ENCODE measurements at places on chromosomes 5 and 9.
A peak's percentile ranks its signal among the peaks of the same experiment; 100 is the strongest.

GRCh38 chr9:70865471-70865870 is 255.9 kb downstream of the TRPM3 start:
- DNase-seq = no peak

- no peak for DNase-seq
Observed at GRCh38 chr5:89308606-89309040, 425.6 kb upstream of the MEF2C start.

- DNase-seq = no peak
Observed at GRCh38 chr5:67020096-67020615, 176.4 kb downstream of the CD180 start.

- peak; percentile 14 for DNase-seq
Observed at GRCh38 chr5:168135897-168136296, 155.5 kb upstream of the WWC1 start.

- peak; percentile 17 for DNase-seq
Observed at GRCh38 chr9:129334105-129334935, 156.3 kb upstream of the IER5L start.

- DNase-seq = peak; percentile 56
Observed at GRCh38 chr9:109934136-109934856, 154.3 kb downstream of the PALM2AKAP2 start.

GRCh38 chr5:109196087-109196822 is 213.5 kb downstream of the PJA2 start:
- DNase-seq = no peak

- no peak for DNase-seq
Observed at GRCh38 chr5:64665243-64665642, 25.1 kb upstream of the SHISAL2B start.

GRCh38 chr5:157366741-157367674 is 93.0 kb upstream of the NIPAL4 start:
- DNase-seq = no peak

- peak; percentile 54 for DNase-seq
Observed at GRCh38 chr5:79846198-79846521, 144.9 kb downstream of the MTX3 start.

Measured in activated CD4-positive, alpha-beta T cell treated with anti-CD3 and anti-CD28 coated beads, Interleukin-2, Interleukin-6, amounts not matched to agents 100 ng/mL and 50 ng/mL, durations not matched to agents 16 hours and 8 hours (primary cell).